Left ventricle myocardium superior (tissue), 1 donor: ENCODE measurements at places on chromosomes 3 and 15.

DNA sequence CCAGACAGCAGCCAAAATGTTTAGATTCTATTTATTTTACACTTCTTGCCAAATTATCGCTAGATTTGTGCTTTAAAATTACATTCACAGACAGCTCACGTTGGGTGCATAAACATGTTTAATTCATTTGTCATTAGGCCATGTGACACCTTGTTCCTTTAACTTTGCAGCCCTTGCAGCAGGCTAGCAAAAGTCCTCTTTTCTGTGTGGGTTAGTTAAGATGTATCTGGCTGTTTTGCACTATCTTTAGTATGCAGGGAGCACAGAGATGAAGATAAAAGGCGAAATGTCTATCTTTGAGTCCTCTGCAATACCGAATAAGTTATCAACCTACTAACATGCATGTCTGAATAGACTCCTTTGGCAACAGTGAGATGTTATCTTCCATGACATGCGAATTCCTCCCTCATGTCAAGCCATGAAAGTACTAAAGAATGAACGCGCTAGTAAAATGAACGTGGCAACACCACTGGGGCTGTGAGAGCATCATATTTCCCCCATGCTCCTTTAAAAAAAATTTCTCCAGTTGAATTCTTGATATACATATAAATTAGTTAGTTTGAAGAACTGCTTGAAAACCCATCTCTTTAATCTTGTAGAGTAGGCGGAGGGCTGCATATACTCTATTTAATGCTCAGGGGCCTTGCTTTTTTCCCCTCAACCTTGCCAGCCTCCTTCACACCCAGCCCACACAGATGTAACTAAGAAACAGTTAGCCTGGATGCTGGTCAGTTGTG is 620.4 kb upstream of the NR2F2 start:
- DNase-seq, result no peak

- no peak for DNase-seq
Measured at GRCh38 chr3:27657404-27657803, 64.7 kb downstream of the EOMES start.

- no peak for DNase-seq
Measured at GRCh38 chr3:24237971-24238706, 256.5 kb downstream of the THRB start.

DNA sequence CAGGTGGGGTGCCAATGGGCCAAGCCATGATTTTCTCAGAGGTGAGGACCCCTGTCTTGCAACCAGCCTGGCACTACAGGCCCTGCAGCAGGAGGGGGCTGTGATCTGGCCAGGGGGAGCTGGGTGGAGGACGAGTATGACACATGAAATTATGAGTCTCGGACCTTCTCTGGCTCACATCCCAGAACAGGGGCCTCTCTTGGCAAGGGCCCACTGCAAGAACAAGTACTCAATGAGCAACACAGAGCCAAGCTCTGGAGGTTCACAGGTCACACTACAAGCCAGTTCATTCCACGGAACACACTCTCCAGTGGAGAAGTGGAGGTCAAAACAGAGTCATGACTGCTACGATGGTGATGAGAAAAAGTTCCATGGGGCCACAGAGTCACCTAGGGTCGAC is 28.3 kb downstream of the CCDC32 start:
- DNase-seq, result no peak

DNA sequence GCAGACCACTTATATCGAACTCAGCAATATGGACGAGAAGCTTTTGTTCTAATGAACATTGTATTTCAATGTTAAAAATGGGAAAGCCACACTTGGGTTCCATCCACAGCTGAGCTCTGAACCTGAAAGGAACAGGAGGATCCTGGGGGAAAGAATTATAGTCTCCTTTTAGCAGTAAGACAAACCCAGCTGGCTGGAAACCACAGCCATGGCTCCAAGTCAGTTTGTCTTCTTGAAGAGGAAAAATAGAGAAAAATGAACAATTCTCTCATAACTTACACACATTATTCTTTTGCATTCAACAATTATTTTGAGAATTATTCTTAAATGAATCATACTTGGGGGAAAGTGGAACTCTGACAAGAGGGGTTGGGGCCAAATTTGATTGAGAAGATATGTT is 149.2 kb upstream of the VEPH1 start:
- no peak for DNase-seq

DNA sequence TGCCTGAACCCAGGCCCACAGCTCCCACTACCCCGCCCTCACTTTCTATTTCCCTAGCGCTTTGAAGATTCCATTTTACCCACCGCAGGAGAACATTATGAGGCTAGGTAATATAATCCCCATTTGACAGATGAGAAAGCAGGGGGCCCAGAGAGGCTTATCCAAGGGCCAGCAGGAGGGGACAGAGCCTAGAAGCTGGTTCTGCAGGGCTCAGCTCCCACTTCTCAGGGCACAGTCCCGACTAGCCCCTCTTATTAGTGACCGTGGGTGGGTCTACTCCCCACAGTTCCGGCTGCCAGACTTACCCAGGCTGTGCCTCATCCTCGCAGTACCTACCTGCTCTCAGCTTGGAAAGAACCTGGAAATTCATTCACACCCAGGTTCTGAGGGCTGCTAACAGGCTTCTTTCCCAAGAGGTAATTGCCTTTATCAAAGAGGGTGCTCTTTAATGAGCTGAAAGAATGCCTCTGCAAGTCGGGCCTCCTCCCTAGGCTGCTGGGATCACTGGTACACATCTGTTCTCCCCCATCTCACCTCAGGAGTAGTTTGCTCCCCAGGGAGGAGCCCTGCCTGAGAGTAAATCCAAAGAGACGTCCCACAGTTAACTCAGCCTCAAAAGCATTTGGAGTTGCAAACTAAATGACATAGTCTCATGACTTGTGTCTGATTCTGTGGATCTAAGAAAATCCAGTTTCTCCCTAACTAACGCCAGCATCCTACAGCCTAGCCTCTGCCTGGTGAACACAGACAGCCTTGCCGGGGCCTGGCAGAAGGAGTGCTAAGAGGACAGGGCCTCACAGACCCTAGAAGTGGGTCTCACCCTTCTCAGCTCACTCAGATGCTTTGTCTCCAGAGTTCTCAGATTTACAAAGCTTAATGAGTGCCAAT is 125.0 kb downstream of the CHSY1 start:
- DNase-seq, result no peak

- DNase-seq, result no peak
Measured at GRCh38 chr15:34349769-34350168, 6.7 kb downstream of the NUTM1 start.
